ENCODE measurements at places on chromosomes 12 and 14.

- no peak for DNase-seq
Measured at GRCh38 chr14:57297852-57298251, 29.1 kb downstream of the AP5M1 start.

- no peak for DNase-seq
Measured at GRCh38 chr12:94186278-94187241, 38.2 kb downstream of the PLXNC1 start.

GRCh38 chr14:26598081-26598671, 343 bp upstream of the NOVA1 start:
- DNase-seq: no peak

GRCh38 chr14:104977681-104978653, at the start of gene AHNAK2:
TSS of gene AHNAK2 (minus strand) at chr14:104978374. CDS start at chr14:104978237, 137 bp downstream.
- DNase-seq: peak; percentile 66

DNA sequence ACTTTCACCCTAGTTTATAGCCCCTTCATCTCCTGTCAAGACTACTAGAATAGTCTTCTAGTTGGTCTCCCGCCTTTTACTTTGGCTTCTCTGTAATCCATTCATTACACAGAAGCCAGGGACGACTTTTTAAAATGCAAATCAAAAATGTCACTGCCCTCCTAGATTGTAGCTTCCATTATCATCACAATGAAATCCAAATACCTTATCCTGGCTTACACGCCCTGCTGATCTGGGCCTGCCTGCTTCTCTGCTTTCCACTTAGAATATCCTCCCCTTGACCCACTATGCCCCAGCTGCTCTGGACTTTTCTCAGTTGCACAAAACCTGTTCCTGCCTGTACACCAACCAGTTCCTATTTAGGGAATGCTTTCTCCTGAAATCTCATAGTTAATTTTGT, 4.5 kb upstream of the EEA1 start:
- no peak for DNase-seq

DNA sequence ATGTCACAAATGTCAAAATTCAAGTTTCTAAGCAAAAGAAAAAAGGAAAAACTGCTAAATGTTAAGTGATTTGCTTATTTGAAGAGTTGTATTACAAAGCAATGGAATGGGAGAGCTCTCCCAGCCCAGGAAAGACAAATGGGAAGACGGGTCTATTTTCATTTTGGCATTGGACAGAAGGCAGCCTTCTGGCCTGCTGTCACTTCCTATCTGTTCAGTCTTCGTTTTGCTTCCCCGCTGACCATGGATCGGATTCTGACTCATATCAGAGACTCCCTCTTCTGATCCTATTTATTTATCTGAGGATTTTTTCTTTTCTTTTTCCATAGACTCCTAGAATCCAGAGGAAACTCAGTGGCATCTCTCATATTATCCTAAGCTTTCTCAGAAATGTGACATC, 634.9 kb downstream of the DIO2 start:
- DNase-seq: no peak

DNA sequence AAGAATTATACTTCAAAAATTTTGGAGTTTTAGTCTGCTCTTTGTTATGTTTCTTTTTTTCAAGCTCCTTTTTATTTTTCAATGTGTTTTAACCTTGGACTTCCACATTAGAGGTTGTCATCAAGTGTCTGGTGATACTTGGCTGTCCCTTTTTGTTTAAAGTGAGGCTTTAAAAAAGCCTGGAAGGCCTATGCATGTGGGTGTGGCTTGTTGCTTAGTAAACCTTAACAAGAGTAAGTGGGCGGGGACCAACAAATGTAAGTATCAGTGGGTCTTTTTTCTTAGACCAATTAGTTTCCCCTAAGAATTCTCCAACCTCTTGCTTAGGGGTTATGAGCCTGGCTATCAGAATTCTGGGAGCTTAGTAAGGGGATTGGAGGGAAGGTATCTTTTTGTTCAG, 26.4 kb downstream of the HCFC2 start:
- DNase-seq: no peak

Data from GM06990 (cell line).